H4 (cell line): ENCODE measurements at places on chromosomes 11 and 22.

GRCh38 chr11:114774599-114775361 lies 96.5 kb downstream of the NXPE2 start:
- peak; percentile 60 for DNase-seq

GRCh38 chr22:39169797-39170466 lies 17.5 kb upstream of the CBX7 start:
- DNase-seq = peak; percentile 5

DNA sequence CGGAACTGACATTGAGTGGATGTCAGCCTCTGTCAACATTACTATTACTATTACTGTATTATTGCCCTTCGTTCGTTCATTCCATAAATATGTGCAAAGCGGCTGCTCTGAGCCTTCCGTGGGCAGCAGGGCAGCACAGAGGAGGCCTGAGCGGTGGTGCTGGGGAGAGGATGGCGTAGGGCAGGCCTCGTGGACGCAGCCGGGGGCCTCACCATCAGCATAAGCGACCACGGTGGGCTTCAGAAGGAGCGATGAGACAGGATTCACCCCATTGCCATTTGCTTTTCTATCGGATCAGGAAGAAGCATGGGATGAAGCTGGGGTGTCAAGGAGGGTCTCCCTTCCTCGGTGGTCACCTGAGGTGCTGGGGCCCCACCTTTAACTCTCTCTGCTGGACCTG lies 22.7 kb downstream of the ANO1 start:
- DNase-seq = no peak

- no peak for DNase-seq
Observed at GRCh38 chr11:15341587-15341986, 226.9 kb downstream of the INSC start.

- DNase-seq = peak; percentile 89
Observed at GRCh38 chr22:39634530-39635405, 64.2 kb downstream of the CACNA1I start.

- DNase-seq = no peak
Observed at GRCh38 chr11:36775130-36775529, 177.1 kb upstream of the RAG2 start.

GRCh38 chr22:27473533-27473932 lies 328.0 kb downstream of the MN1 start:
- DNase-seq = no peak
